ENCODE measurements at places on chromosomes 4 and X.

GRCh38 chr4:173189117-173189693 is 20.6 kb downstream of the GALNT7 start:
- DNase-seq = no peak

GRCh38 chr4:52573551-52573950 is 85.5 kb downstream of the USP46 start:
- DNase-seq = no peak

- no peak for DNase-seq
Measured at GRCh38 chrX:12352922-12353321, 214.6 kb downstream of the FRMPD4 start.

GRCh38 chrX:19836337-19836736 is 51.1 kb downstream of the SH3KBP1 start:
- no peak for DNase-seq

DNA sequence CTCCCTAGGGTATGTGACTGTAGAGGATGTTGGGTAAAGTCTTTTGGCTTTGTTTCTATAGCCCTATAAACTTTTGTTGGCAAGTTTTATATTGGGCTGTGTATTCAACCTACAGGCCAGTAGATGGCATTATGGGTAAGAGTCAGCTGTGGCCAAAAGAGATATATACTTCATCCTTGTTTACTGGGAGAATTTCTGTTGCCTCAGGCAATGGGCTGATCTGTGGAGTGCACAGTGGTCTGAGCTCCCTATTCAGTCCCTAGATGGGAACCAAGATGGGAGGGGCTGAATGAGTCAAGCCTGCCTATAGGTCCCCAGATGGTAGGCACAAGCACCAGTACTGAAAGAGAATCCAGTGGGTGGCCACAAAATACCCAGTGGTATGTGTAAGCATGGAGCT is 580.6 kb downstream of the EPHA5 start:
- DNase-seq = no peak

DNA sequence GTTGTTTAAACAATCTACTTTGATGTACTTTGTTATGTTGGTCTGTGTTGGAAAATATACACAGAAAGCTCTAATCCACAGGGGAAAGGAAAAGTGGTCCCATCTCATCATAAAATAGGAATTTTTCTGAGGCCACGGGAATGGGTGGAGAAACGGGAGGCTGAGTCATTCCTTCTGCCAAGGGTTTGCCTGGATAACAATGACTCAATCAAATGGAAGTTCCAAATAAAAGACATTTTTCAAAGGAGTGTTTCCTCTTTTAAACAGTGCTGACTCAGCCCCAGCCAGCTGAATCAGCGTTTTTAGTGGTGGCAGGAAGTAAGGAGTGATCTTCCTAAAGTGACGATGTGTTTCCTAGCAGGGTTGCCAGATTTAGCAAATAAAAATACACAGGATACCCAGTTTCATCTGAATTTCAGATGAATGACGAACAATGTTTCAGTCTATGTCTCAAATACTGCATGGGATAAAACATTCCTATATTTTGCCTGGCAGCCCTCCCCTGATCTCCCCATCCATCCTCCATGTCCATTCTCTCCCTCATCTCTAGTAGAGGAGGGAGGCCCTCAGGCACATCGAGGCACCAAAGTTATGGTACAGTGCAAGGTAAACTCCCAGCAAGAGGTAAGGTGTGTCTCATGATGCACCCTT is 345.4 kb upstream of the GATB start:
- DNase-seq = peak; percentile 88

- DNase-seq = no peak
Measured at GRCh38 chr4:60296386-60296785, 903.7 kb upstream of the ADGRL3 start.

DNA sequence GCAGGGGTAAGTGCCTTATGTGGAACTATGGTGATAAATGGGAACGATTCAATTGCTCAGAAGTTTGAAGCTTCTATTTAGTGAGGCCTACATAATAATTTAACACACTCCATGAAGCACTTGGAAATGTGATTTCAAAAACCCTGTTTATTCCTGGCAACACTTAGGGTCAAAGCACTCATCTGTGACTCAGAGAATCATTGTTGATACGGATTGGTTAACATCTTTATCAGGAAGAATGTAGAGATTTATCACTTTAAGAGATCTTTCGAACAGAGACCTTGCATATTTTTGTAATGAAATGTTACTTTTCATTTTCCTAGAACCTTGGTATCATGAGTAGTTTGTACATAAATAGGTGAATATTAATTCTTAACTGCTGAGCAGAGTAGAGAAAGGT is 269.1 kb upstream of the SLIT2 start:
- DNase-seq = peak; percentile 73

GRCh38 chr4:21554500-21554899 is 394.1 kb downstream of the KCNIP4 start:
- no peak for DNase-seq

DNA sequence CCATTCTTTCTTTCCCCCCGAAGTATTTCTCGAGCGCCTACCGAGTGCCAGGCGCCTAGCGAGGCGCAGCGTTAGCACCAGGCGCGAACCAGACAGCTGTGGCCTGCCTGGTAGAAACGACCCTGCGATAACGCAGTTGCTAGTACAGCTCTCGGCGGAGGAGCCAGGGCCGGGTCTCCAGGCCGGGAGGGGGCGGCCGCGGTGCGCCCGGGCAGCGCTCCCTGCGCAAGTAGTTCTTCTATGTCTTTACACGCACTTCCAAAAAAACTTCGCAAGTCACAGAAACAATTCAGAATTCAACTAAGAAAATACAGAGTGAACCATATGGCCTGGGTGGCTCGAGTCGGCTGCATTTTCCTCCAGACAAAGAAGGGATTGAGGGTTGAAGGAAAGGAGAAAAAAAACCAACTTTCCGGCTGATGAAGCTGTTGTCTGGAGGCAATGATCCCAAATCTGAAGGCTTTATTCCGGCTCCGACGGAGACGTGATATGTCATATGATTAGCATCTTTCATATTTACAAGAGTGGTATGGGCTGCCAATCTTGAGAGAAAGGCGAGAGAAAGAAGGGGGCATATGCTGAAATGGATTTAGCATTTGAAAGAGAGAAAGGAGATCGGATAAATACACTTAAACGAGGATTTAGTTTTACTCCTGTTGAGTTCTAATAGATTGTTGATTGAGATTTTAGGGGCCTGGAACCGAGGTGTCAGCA is 7.2 kb upstream of the NEUROG2 start:
- no peak for DNase-seq

DNA sequence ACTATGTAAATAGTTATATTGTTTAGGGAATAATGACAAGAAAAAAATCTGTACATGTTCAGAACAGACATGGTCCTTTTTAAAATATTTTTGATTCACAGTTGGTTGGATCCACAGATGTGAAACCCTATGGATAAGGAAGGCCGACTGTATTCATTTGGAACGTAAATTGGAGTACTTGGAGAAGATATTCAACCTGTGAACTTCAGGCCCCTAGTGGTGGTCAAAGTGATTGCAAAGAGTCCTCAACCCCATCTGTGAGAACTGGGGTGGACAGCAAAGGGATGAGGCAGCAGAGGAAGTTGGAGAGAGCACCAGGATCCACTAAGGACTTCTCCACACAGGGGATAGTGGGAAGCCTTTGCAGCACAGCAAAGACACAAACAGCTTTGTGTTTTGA is 6.2 kb upstream of the CXCL13 start:
- DNase-seq = no peak

DNA sequence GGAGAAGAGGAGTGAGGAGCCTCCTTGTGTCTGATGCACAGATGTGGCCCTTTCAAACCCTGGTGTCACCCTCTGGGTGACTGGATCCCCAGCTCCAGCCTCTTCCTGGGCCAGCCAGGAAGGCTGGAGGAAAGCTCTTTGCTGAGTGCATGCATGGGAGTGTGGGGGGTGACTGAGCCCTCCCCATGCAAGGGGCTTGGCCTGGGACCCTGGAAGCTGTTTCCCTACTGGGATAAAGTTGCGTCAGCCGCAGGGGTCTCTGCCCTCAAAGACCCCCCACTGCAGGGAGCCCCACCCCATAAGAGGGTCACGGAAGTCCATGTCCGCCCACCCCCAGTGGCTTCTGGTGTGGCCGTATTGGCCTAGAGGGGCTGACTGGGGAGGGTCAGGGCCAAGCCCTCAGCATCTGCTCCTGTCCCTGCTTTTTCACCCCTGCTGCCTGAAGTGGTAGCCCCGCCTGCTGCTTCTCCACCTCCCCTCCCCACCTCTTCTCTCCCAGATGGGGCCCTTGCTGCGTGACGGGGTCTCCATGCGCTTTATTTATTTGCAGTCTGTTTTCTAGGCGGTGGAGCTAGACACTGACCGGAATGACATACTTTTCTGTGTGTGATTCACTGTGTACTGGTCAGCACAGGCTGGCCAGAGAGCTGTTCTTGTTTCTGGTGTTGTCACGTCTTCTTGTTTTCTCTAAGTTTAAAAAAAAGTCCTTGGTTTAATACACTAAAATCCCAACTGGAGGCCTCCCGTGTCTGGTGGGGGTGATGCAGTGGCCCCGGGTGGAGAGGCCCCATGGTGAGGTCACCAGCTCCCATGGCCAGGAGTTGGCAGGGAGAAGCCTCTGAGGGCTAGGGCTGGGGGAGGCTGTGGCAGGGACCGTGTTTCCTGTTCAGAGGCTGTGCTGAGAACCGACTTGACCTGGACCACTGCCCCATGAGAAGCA is 3.6 kb downstream of the SMIM10L2A start:
- DNase-seq = no peak

DNA sequence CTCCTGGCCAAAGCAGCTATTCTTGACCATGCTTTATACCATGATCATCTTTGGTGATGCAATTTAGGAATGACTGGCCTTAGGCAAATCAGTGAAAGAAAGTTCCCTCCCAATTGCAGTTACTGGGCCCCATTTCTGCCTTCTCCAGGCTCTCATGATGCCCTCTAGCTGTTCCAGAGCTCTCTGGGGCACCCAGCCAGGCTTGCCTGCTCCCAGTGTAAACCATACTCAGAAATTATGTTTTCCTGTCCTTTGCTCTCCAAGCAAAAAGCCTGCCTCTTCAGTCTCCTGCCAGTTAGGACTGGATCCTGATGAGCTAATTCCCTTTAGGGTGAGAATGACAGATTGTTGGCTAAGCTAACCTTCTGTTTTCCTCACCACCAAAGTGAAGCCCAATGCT is 85.3 kb upstream of the RBPJ start:
- no peak for DNase-seq

DNA sequence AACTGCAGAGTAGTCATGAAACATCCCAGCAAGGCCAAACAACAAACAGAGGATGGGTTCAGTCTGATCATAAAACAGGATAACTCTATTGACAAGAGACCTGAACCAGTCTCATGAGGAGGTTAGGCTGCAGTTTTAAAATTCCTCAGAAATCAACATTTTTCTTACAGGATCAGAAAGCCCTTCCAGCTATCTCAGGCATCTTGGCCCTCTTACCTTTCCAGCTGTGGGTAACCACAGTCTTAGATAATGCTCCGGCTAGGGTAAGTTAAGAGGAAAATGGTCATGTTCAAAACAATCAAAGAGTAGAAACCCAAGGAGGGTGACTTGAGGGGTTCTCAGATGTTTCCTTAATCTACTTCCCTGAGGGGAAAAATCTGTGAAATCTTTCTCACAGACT is 5.1 kb downstream of the CTSO start:
- no peak for DNase-seq

GRCh38 chr4:71132486-71132885 is 139.0 kb downstream of the DCK start:
- DNase-seq = no peak

DNA sequence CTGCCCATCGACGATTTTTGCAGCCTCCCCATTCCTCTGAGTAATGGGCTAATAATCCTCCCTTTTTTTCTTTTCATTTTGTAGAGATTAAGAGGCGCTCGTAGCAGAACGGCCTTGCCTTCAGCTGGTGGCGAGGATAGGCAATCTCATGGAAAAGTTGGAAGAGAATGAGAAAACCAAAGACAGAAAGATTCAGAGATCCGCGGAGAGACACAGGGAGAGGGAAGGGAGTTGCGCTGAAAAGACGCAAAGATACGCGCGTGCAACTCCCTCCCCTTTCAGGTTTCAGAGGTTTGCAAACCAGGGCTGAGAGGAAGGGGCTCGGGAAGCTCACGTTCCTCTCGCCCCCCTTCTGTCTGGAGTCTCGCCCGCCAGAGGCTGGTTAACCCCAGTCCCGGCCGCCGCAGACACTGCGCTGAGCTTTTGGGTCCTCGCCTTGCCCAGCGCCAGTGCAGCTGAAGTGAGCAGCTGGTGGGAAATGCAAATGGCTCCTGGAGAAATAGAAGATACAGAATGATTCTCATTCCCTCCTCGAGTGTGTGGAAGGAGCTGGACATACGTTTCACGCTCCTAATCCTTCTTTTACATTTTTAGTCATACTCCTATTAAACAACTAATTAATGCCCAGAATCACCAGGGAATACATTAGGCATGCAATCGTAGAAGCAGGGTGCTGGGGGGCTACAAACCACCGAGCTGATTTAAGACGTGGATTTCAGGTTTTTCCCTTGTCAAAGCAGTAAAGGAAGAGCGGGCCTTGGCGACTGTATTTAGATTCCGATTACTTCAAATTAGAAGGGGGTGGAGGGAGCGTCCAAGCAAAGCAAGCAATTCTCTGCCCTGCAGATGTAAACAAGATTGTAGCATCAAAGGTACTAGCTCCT is 16.6 kb upstream of the PITX2 start:
- no peak for DNase-seq

- no peak for DNase-seq
Measured at GRCh38 chrX:6681521-6682145, 146.7 kb upstream of the VCX3A start.

DNA sequence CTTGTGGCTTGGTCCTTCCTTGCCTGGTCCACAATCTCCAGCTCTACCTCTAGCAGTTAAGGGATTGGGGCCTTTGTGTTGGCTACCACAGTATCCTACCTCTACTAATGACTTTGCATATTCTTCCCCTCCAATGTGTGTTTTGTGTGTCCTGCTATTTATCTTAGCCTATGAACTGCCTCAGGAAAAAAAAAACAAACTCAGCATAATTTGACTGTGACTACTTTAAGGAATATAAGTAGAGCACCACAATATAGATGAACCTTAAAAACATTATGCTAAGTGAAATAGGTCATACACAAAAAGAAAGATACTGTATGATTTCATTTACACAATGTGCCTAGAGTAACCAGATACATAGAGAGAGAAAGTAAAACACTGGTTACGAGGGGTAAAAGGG is 61.3 kb upstream of the PTPN13 start:
- DNase-seq = no peak
